ENCODE measurements at places on chromosomes 6 and 20.

DNA sequence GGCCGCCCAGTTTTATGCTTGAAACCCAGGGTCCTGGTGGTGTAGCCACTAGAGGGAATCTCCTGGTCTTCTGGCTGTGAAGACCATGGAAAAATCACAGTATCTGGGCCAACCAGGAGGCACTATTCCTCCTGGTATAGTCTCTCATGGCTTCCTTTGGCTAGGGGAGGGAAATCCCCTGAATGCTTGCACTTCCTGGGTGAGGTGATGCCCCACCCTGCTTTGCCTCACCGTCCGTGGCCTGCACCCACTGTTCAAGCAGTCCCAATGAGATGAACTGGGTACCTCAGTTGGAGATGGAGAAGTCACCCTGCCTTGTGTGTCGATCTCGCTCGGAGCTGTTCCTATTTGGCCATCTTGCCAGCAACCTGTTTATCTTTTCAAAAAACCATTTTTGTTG, 10.1 kb upstream of the ZNF337 start:
- DNase-seq, result peak; percentile 47

- peak; percentile 4 for DNase-seq
Observed at GRCh38 chr6:28336284-28337120, 554 bp upstream of the ZSCAN31 start.

GRCh38 chr20:25204550-25205276, 9.2 kb downstream of the ENTPD6 start:
- DNase-seq, result no peak

GRCh38 chr6:44625996-44626395, 238.5 kb downstream of the CDC5L start:
- no peak for DNase-seq

- DNase-seq, result no peak
Observed at GRCh38 chr6:15804164-15805154, 141.6 kb upstream of the DTNBP1 start.

- no peak for DNase-seq
Observed at GRCh38 chr6:35831257-35832007, 26.3 kb downstream of the LHFPL5 start.

GRCh38 chr6:145271040-145271439, 464.3 kb downstream of the EPM2A start:
- DNase-seq, result no peak

DNA sequence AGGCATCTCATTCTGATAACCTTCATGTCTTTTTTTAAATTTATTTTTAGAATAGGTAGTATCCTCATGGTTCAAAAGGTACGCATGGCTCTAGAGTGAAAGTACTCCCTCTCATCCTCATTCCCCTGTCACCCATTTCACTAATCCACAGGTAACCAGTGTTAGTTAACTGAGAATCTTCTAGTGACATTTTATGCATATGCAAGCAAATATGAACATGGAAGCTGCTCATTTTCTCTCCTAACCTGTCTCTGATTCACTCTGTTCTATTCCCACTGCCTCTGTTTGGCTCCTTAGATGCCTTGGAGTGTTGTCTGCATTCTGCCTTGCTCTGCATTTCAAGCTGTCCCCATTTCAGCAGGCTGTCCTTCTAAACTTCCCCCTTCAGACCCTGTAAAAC, 4.5 kb downstream of the NCOA7 start:
- DNase-seq, result no peak

- DNase-seq, result no peak
Observed at GRCh38 chr20:34131491-34131890, 19.4 kb upstream of the EIF2S2 start.

Measured in T-cell (primary cell).